NCI-H1105 (cell line): ENCODE measurements at places on chromosomes 3 and 15.

DNA sequence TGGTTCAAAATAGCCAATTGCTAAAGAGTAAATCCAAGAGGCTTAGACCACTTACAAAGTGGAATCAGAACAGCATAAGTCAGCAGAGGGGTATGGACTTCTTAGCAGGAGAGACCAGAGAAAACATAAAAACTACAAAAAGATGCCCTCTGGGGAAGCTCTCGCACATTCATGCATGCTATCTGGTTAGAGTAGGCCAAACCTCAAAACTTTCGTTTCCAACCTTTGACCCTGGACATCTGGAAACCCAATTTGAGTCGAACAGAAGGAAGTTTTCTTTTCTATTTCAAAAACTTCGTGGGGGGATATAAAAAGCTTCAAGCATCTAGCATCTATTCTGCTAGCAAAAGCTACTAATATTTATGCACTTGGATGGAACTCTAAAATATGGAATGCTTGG, 523.9 kb upstream of the AGTR1 start:
- no peak for DNase-seq

DNA sequence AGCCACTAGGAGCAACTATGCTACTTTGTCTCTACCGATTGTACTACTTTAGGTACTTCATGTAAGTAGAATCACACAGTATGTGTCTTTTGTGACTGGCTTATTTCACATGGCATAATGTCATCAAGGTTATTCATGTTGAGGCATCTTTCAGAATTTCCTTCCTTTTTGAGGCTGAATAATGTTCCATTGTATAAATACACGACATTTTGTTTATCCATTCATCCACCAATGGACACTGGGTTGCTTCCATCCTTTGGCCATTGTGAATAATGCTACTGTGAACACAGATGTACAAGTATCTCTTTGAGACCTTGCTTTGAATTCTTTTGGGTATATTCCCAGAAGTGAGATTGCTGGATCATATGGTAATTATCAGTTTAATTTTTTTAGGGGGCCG, 29.2 kb downstream of the MYO5A start:
- DNase-seq = no peak

- DNase-seq = no peak
These were observed 20.5 kb downstream of the LPP start for GRCh38 chr3:188174317-188175044.

GRCh38 chr3:182730675-182731042, 62.6 kb upstream of the ATP11B start:
- no peak for DNase-seq

DNA sequence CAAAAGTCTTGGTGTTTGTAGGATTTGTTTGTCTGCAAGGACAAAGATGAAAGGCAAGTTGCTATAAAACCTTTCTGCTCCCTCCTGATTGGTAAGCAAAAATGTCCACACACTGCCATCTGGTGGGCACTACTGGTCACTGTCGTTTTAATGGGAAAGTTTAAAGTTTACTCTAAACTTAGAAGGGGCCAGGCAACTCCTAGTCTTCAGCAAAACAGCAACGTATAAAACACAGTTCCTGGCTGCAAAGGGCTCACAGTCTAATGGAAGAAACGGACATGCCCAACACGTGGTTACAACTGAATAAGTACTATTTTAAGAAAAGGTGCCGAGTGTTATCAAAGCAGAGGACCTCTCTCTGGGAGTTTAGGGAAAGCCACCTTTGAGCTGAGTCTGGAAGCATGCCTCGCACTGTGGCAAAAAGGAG, 23.7 kb upstream of the TPRG1 start:
- peak; percentile 72 for DNase-seq

DNA sequence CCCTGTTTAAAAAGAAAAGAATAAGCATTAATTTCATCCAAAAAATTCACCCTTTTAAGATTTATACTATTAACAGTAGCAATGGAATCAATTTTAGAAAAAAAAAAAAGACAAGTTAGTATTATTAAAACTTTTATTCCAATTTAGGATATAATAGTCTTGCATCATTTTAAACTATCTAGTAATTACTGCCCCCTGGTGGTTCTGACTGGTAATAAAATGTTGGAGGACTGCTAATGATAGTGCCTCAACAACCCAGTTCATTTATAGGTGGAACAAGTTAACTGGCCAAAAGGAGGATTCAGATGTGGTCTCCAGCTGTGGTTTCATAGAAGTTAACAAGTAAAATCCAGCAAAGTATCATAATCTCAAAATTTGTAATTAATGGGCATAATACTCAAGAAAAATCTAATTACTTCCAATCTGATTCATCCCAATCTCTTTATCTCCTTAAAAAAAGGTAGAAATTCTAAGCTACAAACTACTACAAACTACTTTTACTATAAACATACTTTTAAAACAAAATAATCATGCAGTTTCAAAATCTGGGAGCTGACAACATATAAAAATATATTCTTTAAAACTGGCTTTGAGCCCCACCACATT, 30.7 kb upstream of the WDR49 start:
- DNase-seq = peak; percentile 73

GRCh38 chr15:77642793-77643430, 10.2 kb upstream of the LINGO1 start:
- DNase-seq = no peak
